Activated T-cell treated with anti-CD3 and anti-CD28 coated beads, Interleukin-2, amount 50 U/mL, for 24 hours (primary cell): ENCODE measurements at places on chromosomes 7 and 10.

DNA sequence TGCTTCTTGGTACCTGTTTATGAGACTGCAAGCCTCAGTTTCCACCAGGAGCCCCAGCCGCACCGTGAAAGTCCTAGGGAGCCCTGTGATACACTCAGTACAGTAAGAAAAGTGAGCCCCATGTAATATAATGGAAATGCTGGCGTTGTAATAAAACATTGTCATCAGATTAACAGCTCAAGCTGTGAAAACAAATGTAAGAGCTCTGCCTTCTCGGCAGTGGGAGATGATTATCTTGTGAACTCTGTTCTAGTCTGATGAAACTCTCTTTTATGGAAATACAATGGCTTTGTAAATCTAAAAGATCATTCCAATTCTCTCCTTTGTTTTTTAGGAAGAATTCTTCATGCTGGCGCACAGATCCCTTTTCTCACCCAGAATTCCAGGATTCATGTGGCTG, 299.9 kb downstream of the ABCA13 start:
- DNase-seq = no peak

- no peak for DNase-seq
These were observed 369.7 kb upstream of the AKR1E2 start for GRCh38 chr10:4456279-4456678.

DNA sequence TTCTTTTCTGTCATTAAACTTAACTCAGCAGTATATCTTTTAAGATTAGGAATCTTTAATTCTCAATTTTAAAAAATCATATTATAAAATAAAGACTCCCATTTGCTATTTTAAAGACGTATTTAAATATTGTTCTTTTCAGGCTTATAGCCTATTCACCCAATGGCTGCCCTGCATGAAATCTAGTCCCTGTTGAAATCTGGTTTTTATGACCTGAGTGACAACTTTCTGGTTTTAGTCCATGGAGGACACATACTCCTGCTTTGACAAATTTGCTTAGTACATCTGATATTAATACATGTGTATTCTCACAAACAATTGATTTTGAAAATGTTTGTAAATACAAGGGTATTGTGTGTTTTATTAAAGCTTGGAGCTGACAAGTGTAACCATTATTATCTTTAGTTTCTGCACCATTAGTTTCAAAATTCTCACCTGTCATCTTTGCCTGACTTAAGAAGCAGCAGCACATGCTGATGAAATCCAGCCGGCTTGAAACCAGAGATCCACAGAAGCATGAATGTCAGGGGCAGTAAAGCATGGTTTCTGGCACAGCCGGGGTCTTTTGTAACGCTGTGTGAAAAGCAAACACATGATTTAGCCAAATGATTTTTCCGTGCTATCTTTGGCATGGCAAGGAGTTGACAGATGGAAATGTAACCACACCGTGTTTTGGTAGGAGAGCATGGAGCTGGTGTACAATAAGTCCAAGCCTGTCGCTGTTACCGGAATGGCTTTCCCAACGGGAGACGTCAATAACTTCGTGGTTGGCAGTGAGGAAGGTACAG, 262.8 kb downstream of the DYNC1I1 start:
- no peak for DNase-seq

- DNase-seq = no peak
These were observed 130.0 kb downstream of the ICA1 start for GRCh38 chr7:8131694-8132605.

- DNase-seq = no peak
These were observed 196.1 kb upstream of the TCF7L2 start for GRCh38 chr10:112753961-112754411.

GRCh38 chr10:67663449-67664087, 32.4 kb downstream of the CTNNA3 start:
- no peak for DNase-seq

DNA sequence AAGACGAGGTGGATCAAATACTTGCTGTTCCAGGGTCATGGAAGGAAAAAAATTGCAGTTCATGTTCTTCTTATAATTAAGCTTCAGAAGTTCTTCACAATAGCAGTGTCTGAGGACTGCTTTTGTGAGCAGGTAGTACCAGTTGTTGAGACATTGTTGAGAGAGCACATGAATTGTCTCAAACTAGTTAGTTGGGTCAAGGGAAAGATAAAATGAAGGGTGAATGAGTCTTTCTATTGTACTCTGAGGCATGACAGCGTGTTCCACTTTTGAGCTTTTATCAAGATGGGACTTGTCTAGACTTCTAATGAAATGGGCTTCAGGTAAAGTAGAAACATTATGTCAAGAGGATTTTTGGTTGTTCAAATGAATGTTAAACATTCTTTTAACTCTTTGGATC, 26.0 kb downstream of the KAT6B start:
- DNase-seq = no peak

DNA sequence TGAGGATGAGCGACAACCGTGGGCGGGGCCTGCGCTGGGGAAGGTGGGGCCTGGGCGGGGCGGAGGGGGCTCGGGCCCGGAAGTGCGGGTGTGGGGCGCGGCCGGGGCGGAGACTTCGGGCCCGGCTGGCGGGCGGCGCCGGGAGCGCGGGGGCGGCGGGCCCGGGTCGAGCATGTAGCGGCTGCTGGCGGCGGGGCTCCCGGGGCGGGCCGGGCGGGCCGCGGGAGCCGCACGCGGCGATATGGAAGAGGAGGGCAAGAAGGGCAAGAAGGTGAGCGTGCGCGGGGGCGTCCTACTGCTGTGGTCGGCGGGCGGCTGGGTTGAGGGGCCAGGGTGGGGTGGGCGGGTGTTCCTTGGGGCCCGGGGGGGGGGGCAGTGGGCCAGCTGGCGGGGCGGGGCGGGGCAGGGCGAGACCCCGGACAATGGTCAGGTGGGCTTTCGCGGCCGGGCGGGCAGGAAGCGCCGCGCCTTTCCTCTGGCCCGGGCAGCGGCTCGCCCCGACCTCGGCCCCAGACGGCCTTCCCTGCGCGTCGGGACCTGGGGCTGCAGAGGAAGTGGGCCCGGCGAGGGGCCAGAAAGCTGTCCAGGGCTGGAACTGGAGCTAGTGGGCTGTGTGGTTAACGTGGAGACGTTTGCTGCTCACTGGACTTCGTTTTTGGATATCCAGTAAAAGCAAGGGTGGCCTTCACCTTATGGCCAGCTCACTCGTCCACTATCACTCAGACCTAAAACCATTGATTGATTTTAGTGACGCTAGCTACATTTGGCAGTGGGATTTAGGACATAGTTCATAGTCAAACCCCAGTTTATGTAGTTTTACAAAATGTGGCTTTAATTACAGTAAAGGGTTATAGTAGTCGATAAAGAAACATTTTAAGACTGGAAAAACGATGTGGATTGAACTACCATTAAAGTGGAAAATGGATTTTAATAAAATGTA, at the start of gene CCM2:
Gene CCM2 (plus strand): TSS at position 109 of the 940 bp plus-strand sequence. CDS start 133 bp downstream, at position 242.
- DNase-seq = no peak

GRCh38 chr10:128463991-128464760, 338.0 kb upstream of the MKI67 start:
- no peak for DNase-seq

DNA sequence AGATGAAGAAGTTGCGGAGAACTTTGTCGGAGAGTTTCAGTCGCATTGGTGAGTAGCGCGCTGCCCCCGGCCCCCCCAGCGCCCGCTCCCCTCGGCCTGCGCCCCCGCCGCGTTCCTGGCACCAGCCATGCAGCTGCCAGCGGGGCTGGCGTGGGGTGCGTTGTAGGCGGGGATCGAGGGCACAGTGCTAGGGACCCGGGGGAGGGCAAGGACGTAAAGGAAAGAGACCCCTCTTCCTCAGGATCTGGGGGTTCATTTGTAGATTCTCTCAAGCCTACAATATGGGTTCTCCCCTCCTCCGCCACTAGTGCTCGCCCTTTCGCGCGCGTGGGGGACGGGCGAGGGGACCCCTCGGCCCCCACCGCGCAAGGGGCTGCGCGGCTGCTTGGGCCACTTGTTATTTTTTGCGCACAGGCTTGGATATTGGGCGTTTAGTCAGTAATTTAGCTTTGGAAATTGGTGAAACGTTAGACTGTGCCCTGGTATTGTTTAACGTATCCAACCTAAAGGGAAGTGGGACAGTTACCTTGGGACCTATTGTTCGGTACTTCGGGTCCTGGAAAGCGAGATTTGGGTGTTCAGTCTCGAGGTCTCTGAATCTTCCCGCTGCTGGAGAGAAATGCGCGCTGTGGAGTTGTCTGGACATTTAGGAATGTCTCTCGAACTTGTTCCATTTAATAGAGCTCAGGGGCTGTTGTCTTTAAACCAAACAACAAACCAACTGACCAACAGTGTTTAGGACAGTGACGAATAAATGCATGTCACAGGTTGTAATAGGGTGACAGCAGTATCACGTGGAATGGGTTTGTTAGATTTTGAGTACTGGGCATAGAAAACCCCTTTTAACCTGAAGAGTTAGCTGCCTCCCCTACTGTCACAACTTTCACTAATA, 796 bp downstream of the CDK14 start:
- DNase-seq = no peak

- no peak for DNase-seq
These were observed 11.4 kb downstream of the CDK6 start for GRCh38 chr7:92824901-92825480.

- DNase-seq = no peak
These were observed 3.9 kb downstream of the LMBR1 start for GRCh38 chr7:156889089-156889488.

DNA sequence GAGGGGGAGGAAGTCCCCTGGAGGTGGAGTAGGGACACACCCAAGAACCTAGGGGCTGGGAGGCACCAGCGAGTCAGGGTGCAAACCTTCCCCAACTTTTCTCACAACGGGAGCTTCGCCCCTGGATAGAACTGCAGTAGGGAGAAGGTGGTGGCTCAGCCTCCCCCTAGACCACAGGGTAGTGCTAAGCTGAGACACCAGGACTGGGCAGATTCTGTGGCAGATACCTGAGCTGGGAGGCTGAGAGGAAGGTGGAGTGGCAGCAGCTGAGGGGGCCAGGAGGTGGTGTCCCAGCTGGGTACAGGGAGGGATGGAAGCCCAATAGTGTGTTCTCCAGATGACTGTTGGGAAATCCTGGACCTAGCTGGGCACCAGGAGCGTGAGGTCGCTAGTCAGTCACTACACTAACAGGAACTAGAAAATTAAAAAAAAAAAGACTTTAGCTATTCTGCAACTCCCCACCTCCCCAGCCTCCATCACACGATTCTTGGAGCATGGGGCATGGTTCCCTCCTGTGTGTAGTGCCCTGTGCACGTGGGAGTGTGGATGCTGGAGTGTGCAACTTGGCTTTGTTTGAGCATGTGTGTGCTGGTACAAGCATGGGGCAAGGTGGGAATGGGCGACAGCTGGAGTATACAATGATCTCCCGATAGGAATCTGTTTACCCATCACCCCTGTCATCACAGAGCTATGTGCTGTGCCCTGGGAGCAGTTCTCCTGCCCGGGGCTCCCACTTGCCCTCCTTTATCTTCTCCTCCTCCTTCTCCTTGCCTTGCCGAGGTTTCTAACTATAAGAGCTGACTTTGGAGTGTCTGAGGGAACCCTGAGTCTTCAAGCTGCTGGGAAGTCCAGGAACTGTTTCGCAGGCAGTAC, 8.8 kb upstream of the TRPV6 start:
- DNase-seq = no peak

GRCh38 chr10:73876566-73876965, 2.2 kb upstream of the CAMK2G start:
- no peak for DNase-seq

DNA sequence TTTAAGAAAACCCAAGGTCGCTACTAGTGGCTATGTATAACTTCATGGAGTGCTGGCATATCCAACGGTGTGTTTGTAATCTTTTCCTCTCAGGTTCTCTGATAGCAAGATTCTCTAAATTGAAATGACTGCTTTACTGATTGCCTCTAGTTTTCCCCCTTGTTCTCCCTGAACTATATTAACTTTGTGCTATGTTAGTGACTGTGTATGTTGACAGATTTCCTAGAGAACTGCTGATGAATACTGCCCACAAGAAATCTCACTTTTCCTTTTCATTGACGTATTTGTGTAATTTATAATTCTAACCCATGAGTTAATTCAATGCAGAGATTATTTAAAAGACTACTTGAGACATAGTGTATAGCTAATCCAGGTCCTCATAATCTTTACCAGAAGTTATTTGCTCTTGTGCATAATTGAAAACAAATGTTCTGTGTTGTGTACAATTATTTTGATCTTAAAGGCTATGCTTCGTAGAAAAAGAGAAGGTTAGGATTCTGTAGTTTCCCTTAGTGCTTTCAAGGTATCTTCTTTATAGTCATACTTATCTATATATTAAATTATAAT, 70.6 kb upstream of the GLCCI1 start:
- no peak for DNase-seq

GRCh38 chr10:63588436-63589167, 67.4 kb downstream of the REEP3 start:
- no peak for DNase-seq

GRCh38 chr7:120831260-120831659, 26.7 kb downstream of the TSPAN12 start:
- DNase-seq = no peak

GRCh38 chr10:14025283-14026189, 305.2 kb downstream of the FRMD4A start:
- DNase-seq = no peak

DNA sequence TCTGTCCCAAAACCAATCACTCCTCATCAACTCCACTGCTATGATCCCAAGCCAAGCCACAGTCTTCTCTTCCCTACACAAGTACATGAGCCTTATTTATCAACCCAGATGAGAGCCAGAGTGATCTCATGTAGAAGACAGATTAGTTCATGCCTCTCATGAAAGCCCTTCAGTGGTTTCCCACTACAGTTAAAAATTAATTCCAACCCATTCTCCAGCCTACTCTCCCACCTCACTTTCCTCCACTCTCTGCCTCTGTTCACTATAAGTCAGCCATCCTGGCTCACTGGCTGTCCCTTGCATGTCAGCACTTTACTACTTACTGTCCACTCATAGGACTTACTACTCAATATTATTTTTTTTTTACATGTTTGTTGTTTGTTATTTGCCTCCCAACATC, 67.3 kb downstream of the CACUL1 start:
- DNase-seq = no peak

- no peak for DNase-seq
These were observed 107.3 kb downstream of the GALNT11 start for GRCh38 chr7:152132812-152133211.

DNA sequence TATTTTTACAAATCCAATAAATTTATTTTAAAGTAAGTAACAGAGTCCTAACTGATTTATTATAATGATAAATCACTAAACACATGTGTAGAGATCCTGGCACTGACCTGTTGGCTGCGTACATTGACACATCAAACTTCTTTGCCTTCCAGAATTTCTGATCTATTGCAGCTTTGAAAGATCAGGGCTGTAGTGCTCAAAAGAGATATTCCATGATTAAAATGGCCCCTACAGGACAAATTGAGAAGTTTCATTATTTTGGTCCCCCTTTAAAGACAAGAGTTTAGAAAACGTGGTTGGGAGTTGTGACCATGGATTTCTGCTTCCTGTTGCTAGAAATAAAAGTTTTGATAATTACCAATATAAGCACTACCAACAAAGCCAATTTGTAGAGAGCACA, 87.7 kb upstream of the PDK4 start:
- DNase-seq = no peak

GRCh38 chr7:27116031-27116961, 13.8 kb upstream of the HOXA2 start:
- DNase-seq = no peak

- DNase-seq = no peak
These were observed 485.5 kb downstream of the LRMDA start for GRCh38 chr10:75916906-75917305.
